ENCODE measurements at places on chromosomes 3 and 15. TPM values are rescaled to one million over a fixed set of nuclear protein-coding genes. Genes with fewer than 3 reads are reported as not detected.

The FRMD5 gene
- total RNA-seq: 0.04 TPM

- no peaks in the 10 kb centered on the region for H3K27me3 ChIP-seq
- H3K36me3 ChIP-seq: no peaks in the 10 kb centered on the region
- DNase-seq: no peak
- no peak overlapping the region for H3K27ac ChIP-seq
- no peak overlapping the region for H3K4me3 ChIP-seq
These were observed 176.0 kb upstream of the BCHE start for GRCh38 chr3:166013073-166013679.

DNA sequence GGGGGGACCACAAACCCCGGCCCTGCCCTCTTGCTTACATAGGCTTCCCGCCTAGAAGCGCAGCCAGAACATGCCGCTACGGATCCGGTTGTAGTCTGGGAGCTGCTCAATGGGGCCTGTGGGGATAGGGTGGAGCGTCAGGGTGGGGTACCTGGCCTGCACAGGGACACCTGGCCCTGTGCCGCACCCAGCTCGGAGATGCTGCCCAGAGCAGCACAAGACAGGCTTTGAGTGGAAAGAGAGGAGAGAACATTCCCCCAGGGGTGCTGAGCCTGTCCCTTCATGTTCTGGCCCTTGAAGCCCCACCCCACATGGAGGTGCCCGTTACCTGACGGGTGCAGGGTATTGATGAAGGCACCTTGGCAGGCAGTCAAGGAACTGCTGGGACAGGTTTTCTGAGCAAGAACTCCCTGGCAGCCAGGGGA lies 4.0 kb upstream of the COL7A1 start:
- H3K27me3 ChIP-seq: no peaks in the 10 kb centered on the region
- no peak overlapping the region for H3K4me3 ChIP-seq
- DNase-seq: no peak
- H3K27ac ChIP-seq: no peak overlapping the region

DNA sequence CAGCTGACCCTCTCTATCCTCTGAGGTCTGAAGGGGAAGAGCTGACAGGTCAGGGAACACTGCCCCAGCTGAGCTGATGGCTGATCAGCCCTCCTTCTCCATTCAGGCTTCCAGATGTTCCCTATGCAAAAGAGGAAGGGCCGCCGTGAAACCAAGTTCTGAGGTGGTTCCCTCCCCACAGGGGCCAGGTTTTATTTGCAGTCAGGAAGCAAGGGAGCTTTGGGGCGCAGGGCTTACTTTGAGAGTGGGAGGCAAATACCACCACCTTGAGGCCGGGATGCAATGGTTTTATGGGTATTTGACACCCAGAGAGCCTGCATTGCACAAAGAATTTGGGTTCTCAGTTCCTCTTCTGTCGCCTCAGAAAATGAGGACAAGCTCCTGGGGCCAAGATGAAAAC lies 186.9 kb downstream of the ARRDC4 start:
- H3K4me1 ChIP-seq: no peaks in the 10 kb centered on the region
- H3K27ac ChIP-seq: no peak overlapping the region
- H3K4me3 ChIP-seq: no peak overlapping the region
- H3K36me3 ChIP-seq: no peaks in the 10 kb centered on the region

GRCh38 chr3:194512895-194513601 lies 26.2 kb upstream of the ATP13A3 start:
- DNase-seq: no peak
- H3K27me3 ChIP-seq: no peaks in the 10 kb centered on the region
- no peaks in the 10 kb centered on the region for H3K36me3 ChIP-seq
- H3K4me1 ChIP-seq: no peaks in the 10 kb centered on the region

- H3K36me3 ChIP-seq: no peaks in the 10 kb centered on the region
- H3K27ac ChIP-seq: no peak overlapping the region
- H3K4me3 ChIP-seq: no peak overlapping the region
- no peaks in the 10 kb centered on the region for H3K4me1 ChIP-seq
- no peaks in the 10 kb centered on the region for H3K27me3 ChIP-seq
These were observed 13.0 kb downstream of the IL16 start for GRCh38 chr15:81209635-81210034.

The GREM1 gene
- total RNA-seq: 4.8 TPM

Data from pancreas (tissue), 10 donors.